ENCODE measurements at places on chromosomes 3 and 15.

DNA sequence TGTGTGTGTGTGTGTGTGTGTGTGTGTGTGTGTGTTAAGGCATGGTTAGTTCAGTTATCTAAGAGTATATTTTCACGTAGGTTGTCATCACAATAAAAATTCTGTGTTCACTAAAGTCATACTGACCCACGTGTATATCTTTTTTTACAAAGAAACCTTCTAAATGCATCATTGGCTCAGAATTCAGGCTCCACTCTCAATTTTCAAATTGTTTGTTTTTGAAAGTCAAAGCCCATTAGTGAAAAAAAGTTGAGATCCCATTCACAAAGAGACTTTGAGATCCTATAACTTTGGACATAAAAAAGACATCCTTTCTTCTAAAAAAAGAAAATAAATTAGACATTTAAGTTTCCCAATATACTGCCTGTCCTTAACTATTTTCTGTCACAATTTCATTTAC, 59.3 kb downstream of the GBE1 start:
- no peak for DNase-seq

- DNase-seq: no peak
Measured at GRCh38 chr3:182508919-182509711, 284.2 kb upstream of the ATP11B start.

DNA sequence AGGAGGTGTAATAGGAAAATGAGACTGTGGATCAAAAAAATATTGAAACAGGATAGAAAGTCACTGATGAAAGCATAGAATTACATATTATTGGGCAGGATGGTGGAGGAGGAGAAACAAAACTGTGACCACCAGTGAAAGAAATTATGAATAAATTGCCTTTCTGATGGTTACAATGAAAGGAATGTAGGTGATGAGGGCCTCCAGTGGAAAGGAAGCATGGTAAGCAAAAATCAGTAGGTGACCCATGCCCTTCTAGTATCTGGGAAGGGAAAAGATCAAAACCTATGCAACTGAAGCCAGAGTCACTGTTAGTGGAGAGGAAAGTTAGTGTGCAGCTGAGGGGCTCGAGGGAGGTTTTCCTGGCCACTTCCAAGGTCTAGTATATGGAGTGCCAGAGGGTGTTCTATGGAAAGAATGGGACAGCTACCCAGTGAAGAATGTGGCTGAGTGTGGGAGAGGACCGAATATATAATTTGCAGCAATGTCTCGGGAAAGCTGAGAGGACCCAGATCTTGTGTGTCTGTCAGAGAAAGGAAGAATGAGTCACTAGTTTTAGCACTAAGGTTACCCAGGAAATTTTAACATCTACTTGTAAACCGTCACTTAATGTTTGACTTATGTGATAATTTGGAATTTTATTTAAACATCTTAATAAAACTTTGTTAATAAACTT, 146.2 kb downstream of the NFKBIZ start:
- no peak for DNase-seq

GRCh38 chr3:148101061-148101460, 596.6 kb upstream of the AGTR1 start:
- DNase-seq: no peak

- DNase-seq: no peak
Measured at GRCh38 chr3:27533261-27533607, 49.0 kb upstream of the SLC4A7 start.

DNA sequence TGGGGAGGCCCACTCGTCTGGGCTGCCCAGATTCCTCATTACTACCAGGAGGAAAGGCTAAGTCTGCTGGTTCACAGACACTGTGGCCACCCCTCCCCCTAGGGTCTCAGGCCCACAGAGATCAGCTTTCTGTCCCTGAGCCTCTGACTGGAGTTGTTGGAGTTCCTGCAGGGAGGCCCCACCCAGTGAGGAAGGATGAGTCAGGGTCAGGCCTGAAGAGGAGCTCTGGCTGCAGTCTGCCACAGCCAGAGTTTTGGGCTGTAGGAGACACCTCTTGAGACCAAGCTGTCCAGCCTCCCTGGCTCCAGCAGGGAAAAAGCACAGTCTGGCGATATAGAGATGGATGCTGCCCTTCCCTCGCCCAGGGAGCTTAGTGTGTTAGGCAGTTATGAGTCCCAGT, 720.9 kb upstream of the SEMA6D start:
- DNase-seq: no peak

- no peak for DNase-seq
Measured at GRCh38 chr3:45790596-45790995, 5.7 kb downstream of the SLC6A20 start.

- no peak for DNase-seq
Measured at GRCh38 chr3:193029800-193030199, 112.1 kb upstream of the MB21D2 start.

DNA sequence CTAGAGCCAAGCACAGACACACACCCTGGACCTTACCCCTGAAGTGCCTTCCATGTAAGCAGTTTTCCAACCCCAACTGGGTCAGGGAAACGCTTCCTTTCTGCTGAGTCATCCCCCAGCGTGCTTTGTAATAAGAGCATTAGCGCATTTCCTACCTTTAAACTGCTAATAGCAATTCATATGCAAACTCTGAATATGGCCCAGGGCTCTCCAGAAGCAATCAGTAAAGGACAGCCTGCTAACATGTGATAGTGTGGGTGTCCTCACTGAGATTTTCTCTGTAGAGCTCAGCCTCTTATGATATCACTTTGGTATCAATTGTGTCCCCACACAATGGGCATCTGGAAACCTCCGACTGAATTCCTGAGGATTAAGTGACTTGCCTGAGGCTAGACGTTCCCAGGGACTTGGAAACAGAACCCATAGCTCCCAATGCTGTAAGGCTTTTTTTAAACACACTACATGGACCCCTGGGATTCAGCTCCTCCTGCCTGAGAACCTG, 5.6 kb downstream of the GABRB3 start:
- DNase-seq: no peak

DNA sequence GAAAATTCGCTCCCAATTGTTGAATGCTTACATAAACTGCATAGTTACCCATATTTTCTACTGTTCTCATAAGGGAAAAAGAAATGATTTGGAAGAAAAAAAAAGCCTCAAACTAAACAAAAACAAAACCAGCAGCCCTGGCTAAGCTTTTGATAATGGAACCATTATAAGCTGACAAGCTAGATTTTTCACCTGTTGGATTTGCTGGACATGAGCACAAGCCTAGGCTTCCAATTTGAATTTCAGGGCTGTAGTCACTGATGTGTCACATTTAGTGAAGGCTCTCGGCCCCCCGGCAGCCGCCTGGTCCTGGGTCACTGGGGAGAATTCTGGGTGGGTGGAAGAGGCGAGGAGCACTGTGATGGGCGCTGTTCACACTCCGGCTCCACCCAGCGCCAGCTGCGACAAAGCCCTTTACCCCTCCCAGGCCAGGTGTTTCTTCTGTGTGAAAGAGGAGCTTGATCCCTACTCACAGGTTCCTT, 4.6 kb downstream of the FBXL22 start:
- DNase-seq: no peak

Data from effector memory CD4-positive, alpha-beta T cell (primary cell).